GM12891 (cell line): ENCODE measurements at places on chromosomes 7 and 10.

DNA sequence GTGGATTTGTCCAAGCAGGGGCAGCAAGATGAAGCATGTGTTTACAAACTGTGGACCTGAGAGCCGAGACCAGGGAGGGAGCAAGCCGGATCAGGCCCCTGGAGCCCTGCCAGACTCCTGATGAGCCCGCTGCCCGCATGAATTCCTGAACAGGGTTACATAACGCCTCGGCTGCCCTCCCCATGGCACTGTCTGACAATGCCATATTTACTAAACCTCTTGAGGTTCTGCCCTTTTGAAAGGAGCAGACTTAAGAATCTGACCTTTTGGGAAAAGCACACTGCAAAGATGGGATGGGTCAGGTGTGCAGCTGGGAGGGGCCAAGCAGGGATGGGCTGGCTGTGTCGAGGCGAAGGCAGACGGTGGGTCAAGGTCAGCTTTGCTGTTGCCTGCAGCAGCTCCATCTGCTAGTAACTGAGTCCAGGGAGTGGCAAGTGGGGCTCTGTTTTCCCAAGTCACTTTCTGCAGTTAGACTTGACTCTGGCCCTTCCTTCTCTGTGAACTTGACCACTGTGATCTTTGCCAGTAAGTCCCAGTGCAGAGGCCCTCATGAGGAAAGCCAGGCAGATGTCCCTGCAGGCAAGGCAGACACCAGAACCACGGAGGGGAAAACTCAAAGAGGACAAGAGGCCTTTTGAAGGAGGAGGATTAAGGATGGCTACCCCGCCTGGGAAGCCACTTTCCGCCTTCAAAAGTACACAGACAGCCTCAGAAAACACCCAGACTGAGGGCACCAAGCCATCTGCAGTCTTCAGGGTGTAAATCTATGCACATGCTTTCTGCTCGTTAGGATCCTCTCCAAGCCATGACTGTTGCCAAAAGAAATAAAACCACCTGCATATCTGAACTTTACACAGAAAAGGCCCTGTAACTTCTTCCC, 175.8 kb downstream of the TNS3 start:
- no peak for DNase-seq

DNA sequence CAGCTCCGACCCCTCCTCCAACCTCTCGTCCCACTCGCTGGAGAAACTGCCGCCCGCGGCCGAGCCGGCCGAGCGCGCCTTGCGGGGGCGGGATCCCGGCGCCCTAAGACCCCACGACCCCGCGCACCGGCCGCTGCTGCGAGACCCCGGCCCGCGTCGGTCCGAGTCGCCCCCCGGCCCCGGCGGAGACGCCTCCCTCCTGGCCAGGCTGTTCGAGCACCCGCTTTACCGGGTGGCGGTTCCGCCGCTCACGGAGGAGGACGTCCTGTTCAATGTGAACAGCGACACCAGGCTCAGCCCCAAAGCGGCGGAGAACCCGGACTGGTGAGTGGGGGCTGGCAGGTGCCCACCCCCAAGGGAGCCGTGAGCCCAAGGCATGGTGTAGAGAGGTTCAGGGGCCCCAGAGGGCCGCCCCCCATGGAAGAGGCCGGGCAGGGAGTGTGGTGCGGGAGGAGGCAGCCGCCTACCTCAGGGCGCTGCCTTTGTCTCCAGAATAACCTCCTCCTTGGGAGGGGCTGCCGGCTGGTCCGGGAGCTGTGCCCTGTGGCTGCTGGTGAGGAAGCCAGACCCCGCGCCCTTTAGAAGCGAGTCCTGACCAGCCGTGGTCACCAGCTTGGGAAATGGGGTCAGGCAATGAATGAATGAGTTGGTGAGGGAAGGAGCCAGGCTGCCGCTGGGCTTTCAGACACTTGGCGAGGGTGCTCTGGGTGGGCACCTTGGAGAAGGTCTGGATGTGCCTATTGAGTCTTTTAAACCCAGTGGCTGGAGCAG, 1.3 kb downstream of the FAM20C start:
- no peak for DNase-seq

DNA sequence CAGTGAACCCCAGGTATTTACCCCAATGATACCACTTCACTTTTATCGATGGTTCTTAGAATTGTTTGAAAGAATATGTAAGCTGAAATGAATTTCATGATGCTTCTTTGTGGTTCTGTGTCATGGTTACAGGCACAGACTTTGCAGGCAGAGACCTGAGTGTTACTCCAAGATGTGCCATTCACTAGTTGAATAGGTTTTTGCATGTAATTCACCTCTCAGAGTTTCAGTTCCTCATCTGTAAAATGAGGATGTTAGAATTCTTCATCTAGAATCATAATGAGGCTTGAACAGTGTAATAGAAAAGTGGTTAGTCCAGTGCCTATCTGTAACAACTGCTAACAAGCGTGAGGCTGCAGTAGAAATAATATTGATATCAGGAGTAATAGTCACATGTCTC, 54.6 kb downstream of the VSTM2A start:
- DNase-seq, result no peak

- DNase-seq, result no peak
Measured at GRCh38 chr7:71459132-71459531, 327.2 kb downstream of the GALNT17 start.

DNA sequence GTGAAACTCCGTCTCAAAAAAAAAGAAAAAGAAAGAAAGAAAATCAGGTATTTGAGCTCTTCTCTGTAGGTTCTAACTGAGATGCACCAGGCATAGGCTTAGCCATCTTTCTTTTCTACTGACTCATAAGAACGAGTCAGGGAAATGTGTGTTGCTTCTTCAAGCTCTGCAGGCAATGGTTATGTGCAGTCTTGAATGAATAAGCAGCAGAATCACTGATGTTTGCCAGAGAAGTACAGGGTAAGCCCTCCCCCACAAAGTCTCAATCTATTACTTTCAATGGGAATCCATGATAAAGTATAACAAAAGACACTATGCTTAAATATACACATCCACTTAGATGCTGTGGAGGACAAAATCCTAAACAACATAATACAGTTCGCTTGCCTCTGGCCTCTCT, 239.2 kb downstream of the PARD3 start:
- DNase-seq, result no peak

- no peak for DNase-seq
Measured at GRCh38 chr10:44827431-44828006, 83.6 kb upstream of the TMEM72 start.

DNA sequence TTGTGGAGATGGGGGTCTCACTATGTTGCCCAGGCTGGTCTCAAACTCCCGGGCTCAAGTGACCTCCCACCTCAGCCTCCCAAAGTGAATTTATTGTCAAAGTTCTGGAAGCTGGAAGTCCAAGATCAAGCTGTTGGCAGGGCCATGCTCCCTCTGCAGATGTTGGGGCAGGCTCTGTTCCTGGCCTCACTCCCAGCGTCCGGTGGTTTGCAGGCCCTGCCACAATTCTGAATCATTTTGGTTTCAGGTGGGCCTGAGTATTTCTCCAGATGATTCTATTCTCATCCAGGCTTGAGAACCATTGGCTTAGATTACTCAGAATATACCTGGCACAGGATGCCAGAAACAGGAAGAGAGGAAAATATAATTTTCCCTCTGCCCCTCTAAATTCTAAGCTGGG, 737.4 kb downstream of the TNS3 start:
- DNase-seq, result no peak

DNA sequence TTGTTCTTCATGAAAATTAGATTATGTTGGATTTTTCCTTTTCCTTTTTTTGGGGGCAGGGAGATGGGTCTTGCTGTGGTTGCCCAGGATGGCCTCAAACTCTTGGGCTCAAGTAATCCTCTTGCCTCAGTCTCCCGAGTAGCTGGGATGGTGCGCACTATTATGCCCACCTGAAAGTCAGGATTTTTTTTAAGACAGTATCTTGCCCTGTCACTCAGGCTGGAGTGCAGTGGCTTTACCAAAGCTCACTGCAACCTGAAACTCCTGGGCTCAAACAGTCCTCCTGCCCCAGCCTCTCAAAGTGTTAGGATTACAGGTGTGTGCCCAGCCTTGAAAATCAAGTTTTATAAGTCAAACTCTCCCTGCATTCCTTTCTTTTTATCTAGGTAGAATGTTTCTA, 1.7 kb upstream of the TET1 start:
- DNase-seq, result no peak

GRCh38 chr10:80104066-80104926, 25.8 kb downstream of the TMEM254 start:
- peak; percentile 31 for DNase-seq

GRCh38 chr10:85151506-85151905, 823.1 kb downstream of the CCSER2 start:
- DNase-seq, result no peak

GRCh38 chr7:145030754-145031153, 194.9 kb upstream of the TPK1 start:
- DNase-seq, result no peak
